ENCODE measurements at places on chromosomes 16 and 17. TPM values are rescaled to one million over a fixed set of nuclear protein-coding genes. Genes with fewer than 3 reads are reported as not detected.

Gene EXOC3L1
- 3.6 TPM for total RNA-seq

Gene KRT33A
- total RNA-seq = not detected

Gene ODAD4
- 0.96 TPM for total RNA-seq

Gene FLII
- total RNA-seq = 218 TPM

Gene RAPGEFL1
- total RNA-seq = 2.2 TPM

Gene CTU2
- 14.8 TPM for total RNA-seq

Gene SEPTIN1
- total RNA-seq = 0.67 TPM

- DNase-seq = no peak
- H3K27me3 ChIP-seq = no peaks in the 10 kb centered on the region
- no peak overlapping the region for H3K27ac ChIP-seq
- peaks cover 100% of the 10 kb centered on the region for H3K36me3 ChIP-seq
- H3K4me1 ChIP-seq = no peaks in the 10 kb centered on the region
Measured at GRCh38 chr17:80349151-80349651, 65.8 kb upstream of the ENDOV start.

DNA sequence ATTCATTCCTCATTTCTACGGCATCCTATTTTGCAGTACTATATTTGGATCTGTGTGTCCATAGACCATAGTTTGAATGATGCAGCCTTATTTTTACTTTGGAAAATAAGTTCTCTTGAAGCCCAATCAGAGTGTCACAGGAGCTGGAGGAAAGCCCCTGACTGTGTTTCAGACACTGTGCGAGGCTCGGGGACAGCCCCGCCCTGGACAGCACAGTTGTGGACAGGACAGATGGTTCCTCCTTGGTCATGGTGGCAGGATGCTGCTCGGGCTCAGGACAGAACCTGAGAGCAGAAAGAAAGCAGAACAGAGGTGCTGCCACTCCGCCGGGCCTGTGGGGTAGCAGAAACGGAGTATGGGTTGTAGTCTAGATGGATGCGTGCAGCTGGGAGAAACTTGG, 22.9 kb downstream of the BANP start:
- H3K36me3 ChIP-seq = peaks cover 3% of the 10 kb centered on the region
- H3K27me3 ChIP-seq = no peaks in the 10 kb centered on the region
- H3K4me1 ChIP-seq = no peaks in the 10 kb centered on the region

DNA sequence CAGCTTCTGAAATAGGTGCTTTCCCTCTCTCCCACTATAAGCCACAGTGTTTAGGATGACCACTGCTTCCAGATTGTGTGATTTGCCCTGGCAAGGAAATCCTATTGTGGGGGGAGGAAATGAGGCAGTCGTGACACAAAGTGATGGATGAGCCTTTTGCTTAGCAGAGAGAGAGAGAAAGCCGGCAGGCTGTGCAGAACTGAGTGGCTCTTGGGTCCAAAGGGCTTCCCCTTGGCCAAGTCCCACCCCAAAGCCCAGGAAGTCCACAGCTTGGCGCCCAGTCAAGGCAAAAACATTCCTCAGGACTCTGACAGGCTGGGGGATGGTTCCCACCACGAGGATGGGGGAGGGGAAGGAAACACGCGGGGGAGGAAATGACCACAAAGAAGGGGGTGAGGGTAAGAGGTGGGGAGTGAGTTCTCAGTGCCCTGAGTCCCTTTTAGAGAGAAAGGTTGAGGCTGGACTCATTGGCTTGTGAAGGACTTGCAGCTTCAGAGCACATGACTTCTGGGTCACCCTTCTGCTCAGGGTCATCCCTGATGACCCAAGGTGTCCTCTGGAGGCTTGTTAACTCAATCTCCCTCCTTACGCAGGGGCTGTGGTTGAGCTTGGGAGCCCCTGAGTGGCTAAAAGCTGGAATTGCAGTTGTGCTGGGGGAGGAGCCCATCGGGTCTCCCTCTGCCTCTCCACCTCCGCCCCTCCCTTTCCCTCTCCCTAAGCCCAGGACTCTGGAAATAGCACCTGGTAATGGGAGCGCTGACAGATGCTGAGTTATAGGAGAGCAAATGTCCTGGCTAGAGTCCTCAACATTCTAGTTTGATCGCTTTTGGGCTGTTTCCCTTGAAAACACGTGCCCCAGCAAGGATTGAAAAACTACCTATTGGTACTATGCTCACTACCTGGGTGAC, 10.3 kb upstream of the MSL1 start:
- DNase-seq = peak; percentile 92
- H3K27ac ChIP-seq = peak overlapping the region; percentile 98

DNA sequence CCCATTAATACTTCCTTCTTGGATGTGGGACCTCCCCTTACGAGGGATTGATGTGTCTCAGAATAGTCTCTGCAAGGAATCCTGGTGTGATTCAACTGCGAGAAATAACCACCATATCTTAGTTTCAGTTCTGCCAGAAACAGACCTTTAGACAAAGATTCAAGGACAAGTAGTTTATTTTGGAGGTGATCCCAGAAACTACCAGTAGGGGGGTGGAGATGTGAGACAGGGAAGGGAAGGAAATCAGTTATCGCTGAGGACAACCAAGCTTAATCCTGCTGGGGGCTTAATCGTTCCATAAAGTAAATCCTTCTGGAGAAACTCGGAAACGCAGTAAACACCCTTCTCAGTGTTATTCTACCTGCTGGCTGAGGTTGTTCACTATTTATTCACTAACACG, 5.0 kb upstream of the SDR42E1 start:
- no peak overlapping the region for H3K4me3 ChIP-seq
- peaks cover 8% of the 10 kb centered on the region for H3K27me3 ChIP-seq
- H3K4me1 ChIP-seq = no peaks in the 10 kb centered on the region

GRCh38 chr17:82419540-82419939, 1.2 kb upstream of the OGFOD3 start:
- H3K36me3 ChIP-seq = no peaks in the 10 kb centered on the region
- no peaks in the 10 kb centered on the region for H3K27me3 ChIP-seq
- H3K27ac ChIP-seq = no peak overlapping the region
- no peak for DNase-seq

- no peak for DNase-seq
- no peak overlapping the region for H3K4me3 ChIP-seq
- no peak overlapping the region for H3K27ac ChIP-seq
- peaks cover 11% of the 10 kb centered on the region for H3K36me3 ChIP-seq
Measured at GRCh38 chr17:77478899-77479298, 338.1 kb downstream of the SEC14L1 start.

GRCh38 chr16:78405833-78406232, 306.4 kb downstream of the WWOX start:
- no peaks in the 10 kb centered on the region for H3K36me3 ChIP-seq
- no peaks in the 10 kb centered on the region for H3K27me3 ChIP-seq
- H3K4me3 ChIP-seq = no peak overlapping the region
- no peak for DNase-seq

DNA sequence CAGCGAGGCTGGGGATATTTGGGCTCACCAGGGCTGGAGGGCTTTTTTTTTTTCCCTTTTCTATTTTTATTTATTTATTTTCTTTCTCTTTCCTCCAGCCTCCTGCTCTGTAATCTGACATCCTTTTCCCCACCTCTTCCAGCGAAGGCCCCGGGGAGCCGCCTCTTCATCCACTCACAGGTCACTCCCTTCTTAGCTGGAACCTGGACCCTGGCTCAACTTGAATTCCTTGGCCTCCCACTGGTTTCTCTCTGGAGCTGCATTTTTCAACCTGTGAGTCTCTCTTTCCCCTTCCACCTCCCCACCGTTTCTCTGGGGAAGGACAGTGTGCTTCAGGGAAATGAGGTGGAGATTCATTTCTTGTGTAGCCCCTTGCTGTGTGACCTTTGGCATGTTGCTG, 82.0 kb downstream of the MRM1 start:
- no peak overlapping the region for H3K27ac ChIP-seq
- no peak overlapping the region for H3K4me3 ChIP-seq
- no peaks in the 10 kb centered on the region for H3K36me3 ChIP-seq
- H3K27me3 ChIP-seq = no peaks in the 10 kb centered on the region

DNA sequence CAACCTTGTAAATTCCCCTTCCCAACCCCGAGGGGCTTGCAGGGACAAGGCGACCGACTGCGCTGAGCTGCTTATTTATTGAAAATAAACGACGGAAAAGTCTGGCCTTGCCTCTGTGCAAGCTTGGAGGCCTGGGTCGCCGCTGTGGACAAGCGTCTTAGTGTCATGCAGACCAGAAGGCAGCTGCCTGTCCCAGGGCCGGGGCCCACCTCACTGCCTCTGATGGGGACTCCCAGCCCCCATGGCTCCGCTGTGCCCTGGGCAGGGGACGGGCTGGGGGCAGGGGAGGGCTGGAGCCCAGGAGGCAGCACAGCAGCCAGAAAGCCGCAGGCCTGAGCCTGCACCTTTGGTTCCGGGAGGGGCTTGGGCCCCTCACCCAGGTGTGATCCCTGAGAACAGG, 20.7 kb downstream of the RABEP2 start:
- H3K36me3 ChIP-seq = no peaks in the 10 kb centered on the region
- no peaks in the 10 kb centered on the region for H3K27me3 ChIP-seq
- DNase-seq = no peak
- H3K4me1 ChIP-seq = no peaks in the 10 kb centered on the region

GRCh38 chr17:29138971-29139691, 41.1 kb downstream of the MYO18A start:
- H3K4me1 ChIP-seq = peaks cover 62% of the 10 kb centered on the region
- peak overlapping the region; percentile 61 for H3K4me3 ChIP-seq
- peak; percentile 68 for DNase-seq

- H3K36me3 ChIP-seq = no peaks in the 10 kb centered on the region
- H3K4me1 ChIP-seq = peaks cover 37% of the 10 kb centered on the region
- no peak overlapping the region for H3K4me3 ChIP-seq
- H3K27me3 ChIP-seq = no peaks in the 10 kb centered on the region
Measured at GRCh38 chr17:19239544-19239943, 2.4 kb downstream of the EPN2 start.

DNA sequence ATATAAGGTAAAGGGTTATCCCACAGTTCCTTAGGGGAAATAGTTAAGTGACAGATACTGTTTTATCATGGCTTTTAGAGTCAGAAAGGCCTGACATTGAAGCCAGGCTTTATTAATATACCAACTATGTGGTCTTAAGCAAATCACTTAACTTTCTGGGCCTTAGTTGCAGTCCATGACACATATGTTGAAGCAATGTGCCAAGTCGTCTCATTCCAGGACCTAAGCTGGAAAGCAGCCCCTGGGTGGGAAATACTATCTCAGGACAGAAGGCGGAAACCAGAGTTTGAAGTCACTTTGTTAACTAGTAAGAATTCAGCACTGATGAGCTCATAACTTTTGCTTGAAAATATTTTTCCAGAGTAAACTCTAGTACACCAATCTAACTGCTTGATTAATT, 80.0 kb downstream of the USP32 start:
- H3K4me1 ChIP-seq = no peaks in the 10 kb centered on the region
- H3K4me3 ChIP-seq = no peak overlapping the region
- H3K27ac ChIP-seq = no peak overlapping the region

- no peak overlapping the region for H3K27ac ChIP-seq
- no peak overlapping the region for H3K4me3 ChIP-seq
- no peaks in the 10 kb centered on the region for H3K4me1 ChIP-seq
Measured at GRCh38 chr16:28078261-28078660, 14.7 kb upstream of the GSG1L start.

- H3K27ac ChIP-seq = no peak overlapping the region
- no peak overlapping the region for H3K4me3 ChIP-seq
- no peaks in the 10 kb centered on the region for H3K4me1 ChIP-seq
Measured at GRCh38 chr16:49674351-49674851, 181.5 kb downstream of the ZNF423 start.

- H3K4me1 ChIP-seq = no peaks in the 10 kb centered on the region
- no peak for DNase-seq
- H3K27me3 ChIP-seq = no peaks in the 10 kb centered on the region
- H3K27ac ChIP-seq = no peak overlapping the region
- H3K36me3 ChIP-seq = peaks cover 10% of the 10 kb centered on the region
Measured at GRCh38 chr17:80110927-80111701, 9.7 kb downstream of the GAA start.

DNA sequence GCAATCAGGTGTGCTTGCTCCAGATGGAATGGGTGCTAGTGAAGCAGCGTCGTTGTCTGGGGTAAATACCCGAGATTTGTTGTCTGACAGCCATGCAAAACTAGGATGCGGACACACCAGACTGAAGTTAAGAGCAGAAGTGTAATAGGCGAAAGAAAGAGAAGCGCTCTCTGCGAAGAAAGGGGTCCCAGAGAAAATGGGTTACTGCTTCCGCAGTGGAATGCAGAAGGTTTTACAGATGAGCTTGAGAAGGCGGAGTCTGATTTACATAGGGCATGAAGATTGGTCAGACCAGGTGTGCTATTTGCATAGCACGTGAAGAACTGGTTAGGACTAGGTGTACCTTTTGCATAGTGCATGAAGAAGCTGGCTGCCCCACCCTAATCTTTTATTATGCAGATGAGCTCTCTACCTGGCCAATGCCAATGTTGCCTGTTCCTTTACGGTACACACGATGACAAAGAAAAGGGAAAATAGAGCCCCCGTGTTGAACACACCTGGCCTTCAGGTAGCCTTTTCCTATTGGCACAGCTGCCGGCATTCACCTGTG, 32.0 kb upstream of the SNN start:
- no peaks in the 10 kb centered on the region for H3K27me3 ChIP-seq
- H3K27ac ChIP-seq = no peak overlapping the region
- peaks cover 23% of the 10 kb centered on the region for H3K4me1 ChIP-seq
- H3K4me3 ChIP-seq = no peak overlapping the region
- no peaks in the 10 kb centered on the region for H3K36me3 ChIP-seq
- no peak for DNase-seq

DNA sequence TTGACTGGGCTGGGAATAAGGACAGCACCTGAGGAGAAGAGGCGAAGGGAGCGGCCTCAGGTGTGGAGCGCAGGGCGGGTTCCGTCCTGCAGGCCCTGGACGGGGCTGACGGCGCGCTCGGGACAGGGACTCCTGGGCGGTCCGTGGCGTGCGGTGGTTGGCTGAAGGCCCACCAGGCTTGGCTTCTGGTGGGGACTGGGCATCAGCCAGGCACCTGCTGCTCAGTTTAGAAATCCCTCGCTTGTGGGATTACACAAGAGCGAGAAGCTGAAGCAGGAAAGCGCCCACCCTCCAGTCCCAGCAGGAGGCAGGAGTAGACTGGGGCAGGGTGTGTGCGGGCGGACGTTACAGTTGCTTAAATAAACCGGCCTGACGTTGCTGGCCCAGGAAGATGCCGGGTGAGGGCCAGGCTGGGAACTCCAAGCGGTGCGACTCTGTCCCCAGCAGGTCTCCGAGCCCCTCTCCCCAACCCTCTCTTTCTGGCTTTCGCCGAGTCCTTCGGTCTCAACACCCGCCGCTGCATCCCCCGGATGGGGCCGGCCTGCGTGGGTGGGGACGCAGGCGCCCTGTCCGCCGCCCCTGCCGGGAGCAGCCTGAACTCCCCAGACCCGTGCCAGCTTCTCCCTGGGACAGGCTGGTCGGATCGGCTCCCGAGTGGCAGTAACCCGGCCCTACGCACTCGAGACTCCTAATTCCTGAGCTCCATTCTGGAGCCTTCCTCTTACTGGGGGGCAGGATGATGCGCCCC, 639 bp downstream of the MIF4GD start:
- peaks cover 20% of the 10 kb centered on the region for H3K36me3 ChIP-seq
- peak overlapping the region; percentile 86 for H3K27ac ChIP-seq
- peak overlapping the region; percentile 99 for H3K4me3 ChIP-seq
- H3K27me3 ChIP-seq = no peaks in the 10 kb centered on the region
- DNase-seq = peak; percentile 82

- no peak overlapping the region for H3K4me3 ChIP-seq
- H3K27me3 ChIP-seq = no peaks in the 10 kb centered on the region
- H3K4me1 ChIP-seq = no peaks in the 10 kb centered on the region
Measured at GRCh38 chr16:85882181-85882810, 16.7 kb upstream of the IRF8 start.

Measured in heart left ventricle (tissue), 16 donors.